Hepatocyte (in vitro differentiated cells): ENCODE measurements at places on chromosomes 2 and 18. TPM values are rescaled to one million over a fixed set of nuclear protein-coding genes. Genes with fewer than 3 reads are reported as not detected.

The CHPF gene
- 180 and 193 TPM in 2 replicates for total RNA-seq

The BMPR2 gene
- total RNA-seq: 40.9 and 42.2 TPM in 2 replicates

The VWA3B gene
- not detected in 2 replicates for total RNA-seq

DNA sequence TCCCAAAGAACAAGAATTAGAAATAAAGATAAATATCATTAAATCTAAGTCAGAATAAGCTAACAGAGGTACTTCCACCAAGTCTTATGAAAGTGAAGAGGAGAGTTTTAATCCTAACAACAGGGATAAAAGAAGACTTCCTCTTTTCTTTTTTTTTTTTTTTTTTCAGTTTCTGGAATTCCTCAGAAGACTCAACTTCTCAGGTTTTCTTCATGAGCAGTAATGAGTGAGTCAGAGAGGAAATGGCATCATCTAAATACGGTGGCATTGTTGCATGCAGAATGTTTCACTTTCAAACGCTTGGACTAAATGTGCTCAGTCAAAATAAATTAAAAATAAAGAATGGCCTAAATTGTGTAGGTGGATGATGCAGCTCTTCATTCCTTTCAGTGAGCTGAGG lies 45.6 kb upstream of the ARHGAP15 start:
- H3K4me1 ChIP-seq: no peaks in the 10 kb centered on the region
- H3K4me3 ChIP-seq: no peak overlapping the region
- H3K36me3 ChIP-seq: no peaks in the 10 kb centered on the region
- H3K27me3 ChIP-seq: no peaks in the 10 kb centered on the region

GRCh38 chr2:58900246-58901027 lies 659.3 kb upstream of the FANCL start:
- no peak overlapping the region for H3K4me3 ChIP-seq
- H3K36me3 ChIP-seq: no peaks in the 10 kb centered on the region
- no peak for DNase-seq
- H3K4me1 ChIP-seq: no peaks in the 10 kb centered on the region
- H3K27ac ChIP-seq: no peak overlapping the region
